Kidney (tissue), 22 donors: ENCODE measurements at places on chromosomes 7 and 10.

DNA sequence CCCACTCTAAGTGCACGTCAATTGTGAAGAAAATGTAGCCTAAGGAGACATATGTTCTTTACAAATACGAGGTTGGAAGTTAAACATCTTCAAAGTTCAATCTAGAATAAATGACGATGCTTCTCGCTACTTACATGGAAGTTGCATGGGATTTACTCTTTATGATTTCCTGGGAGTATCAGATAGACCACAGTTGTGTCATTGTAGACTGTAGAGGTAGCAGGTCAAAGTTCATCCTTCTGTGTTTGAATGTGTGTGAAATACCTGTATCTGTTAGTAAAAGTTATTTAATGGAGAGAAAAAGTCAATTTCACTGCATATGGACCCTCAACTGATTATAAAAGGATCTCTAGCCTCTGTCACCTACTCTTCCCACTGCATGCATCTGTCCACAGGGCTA lies 112.6 kb downstream of the C1GALT1 start:
- H3K27me3 ChIP-seq, result no peaks in the 10 kb centered on the region
- no peak for DNase-seq
- no peaks in the 10 kb centered on the region for H3K36me3 ChIP-seq
- H3K4me1 ChIP-seq, result peaks cover 3% of the 10 kb centered on the region
- no peak overlapping the region for H3K4me3 ChIP-seq

- H3K27me3 ChIP-seq, result no peaks in the 10 kb centered on the region
- H3K27ac ChIP-seq, result no peak overlapping the region
- DNase-seq, result peak; percentile 35
- H3K36me3 ChIP-seq, result no peaks in the 10 kb centered on the region
- H3K4me3 ChIP-seq, result no peak overlapping the region
Observed at GRCh38 chr10:3500408-3500856, 284.6 kb downstream of the KLF6 start.

GRCh38 chr7:43721193-43721806 lies 8.0 kb downstream of the COA1 start:
- peak; percentile 45 for DNase-seq
- no peaks in the 10 kb centered on the region for H3K36me3 ChIP-seq

GRCh38 chr10:21673668-21674067 lies 139.6 kb downstream of the MLLT10 start:
- no peaks in the 10 kb centered on the region for H3K36me3 ChIP-seq
- no peaks in the 10 kb centered on the region for H3K27me3 ChIP-seq
- peaks cover 2% of the 10 kb centered on the region for H3K4me1 ChIP-seq
- H3K4me3 ChIP-seq, result no peak overlapping the region

DNA sequence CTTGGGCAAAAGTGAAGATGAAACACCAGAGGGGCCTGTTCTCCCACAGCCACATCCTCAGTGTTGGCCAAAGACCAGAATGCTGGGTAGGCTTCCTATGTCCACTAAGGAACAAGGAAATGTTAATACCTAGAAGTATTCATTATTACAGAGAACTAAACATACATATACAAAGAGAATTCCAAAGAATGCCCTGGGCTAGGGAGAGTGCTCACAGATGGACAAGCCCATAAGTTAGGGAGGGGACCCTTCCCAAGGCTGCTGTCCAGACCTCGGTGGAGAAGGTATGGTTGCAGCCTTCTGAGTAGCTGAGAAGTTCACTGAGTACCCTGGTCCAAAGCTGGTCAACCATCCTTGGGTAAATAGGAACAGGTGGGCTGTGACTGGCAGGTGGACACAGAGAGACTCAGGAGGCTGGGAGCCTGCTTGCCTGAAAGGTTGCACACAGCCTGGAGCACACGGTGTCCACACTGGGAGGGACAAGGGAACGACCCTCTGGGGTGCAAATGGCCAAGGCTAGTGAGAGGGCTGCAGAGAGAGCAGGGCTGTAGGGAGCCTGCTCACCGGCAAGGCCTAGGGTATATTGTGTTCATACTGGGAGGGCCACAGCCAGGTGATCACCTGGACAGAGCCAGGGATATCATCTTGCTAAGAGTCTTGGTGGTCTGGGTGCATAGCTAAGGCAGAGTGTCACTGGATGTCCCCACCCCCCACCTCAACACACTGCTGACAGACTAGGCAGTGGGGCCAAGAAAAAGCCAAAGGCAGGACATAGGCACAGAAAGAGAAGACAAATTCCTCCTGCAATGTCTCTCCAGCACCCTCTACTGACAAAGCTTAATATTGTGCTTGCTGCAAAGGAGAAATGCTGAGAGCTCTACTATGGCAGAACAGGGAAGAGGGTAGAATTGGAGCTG lies 40.3 kb downstream of the CPVL start:
- H3K27ac ChIP-seq, result no peak overlapping the region
- no peaks in the 10 kb centered on the region for H3K36me3 ChIP-seq
- no peaks in the 10 kb centered on the region for H3K27me3 ChIP-seq
- DNase-seq, result peak; percentile 93

GRCh38 chr7:74289018-74289658 lies at the start of gene CLIP2:
Gene CLIP2, plus strand, starts transcription at chr7:74289407. Its CDS starts 28,140 bp downstream, at chr7:74317547.
- H3K4me3 ChIP-seq, result peak within 1 kb of the TSS; percentile 81
- H3K27ac ChIP-seq, result peak within 1 kb of the TSS; percentile 89
- H3K27me3 ChIP-seq, result no peaks in the 10 kb centered on the region
- DNase-seq, result peak; percentile 91
- no peaks in the 10 kb centered on the region for H3K36me3 ChIP-seq
